ENCODE measurements at places on chromosomes 7 and 10.

DNA sequence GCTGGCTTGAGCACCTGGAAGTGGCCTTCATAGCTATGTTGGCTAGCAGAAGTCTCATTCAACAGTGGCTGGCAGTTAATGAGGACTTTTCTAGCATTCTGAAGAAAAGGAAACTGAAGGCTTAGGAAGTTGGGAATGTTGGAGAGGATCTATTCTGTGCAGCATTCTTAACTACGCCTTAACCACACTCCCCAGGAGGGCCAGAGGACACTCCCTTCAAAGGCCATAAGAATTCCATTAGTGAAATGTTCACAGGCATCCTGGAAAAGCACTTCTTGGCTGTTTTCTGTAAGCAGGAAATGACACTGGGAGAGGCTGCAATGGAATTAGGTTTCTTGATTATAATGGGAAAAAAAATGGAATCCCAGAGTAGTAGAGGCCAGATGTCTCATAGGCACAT is 188.9 kb downstream of the ARHGAP12 start:
- DNase-seq = no peak

DNA sequence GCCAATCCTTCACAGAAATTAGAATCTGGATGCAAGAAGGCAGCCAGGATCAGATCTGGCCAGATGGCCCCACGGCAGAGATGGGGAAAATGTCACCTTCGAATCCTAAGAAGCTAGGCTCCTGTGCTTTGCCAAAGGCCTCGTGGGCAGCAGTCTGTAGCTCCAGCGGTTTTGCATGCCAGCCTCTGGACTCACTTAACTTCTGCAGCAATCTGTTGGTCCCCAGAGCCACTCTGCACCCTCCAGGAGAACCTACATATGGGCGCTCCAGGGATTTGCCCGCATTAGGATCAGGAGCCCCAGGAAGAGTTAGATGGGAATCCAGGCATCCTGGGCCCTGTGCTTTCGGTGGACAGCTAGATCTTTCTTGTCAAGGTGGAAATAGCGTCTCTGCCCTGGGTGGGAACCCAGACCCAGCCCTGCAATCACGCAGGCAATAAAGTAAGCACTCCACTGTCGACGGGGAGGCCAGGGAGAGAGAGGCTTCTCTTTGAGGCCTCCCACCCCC is 10.1 kb upstream of the HOXA13 start:
- no peak for DNase-seq

DNA sequence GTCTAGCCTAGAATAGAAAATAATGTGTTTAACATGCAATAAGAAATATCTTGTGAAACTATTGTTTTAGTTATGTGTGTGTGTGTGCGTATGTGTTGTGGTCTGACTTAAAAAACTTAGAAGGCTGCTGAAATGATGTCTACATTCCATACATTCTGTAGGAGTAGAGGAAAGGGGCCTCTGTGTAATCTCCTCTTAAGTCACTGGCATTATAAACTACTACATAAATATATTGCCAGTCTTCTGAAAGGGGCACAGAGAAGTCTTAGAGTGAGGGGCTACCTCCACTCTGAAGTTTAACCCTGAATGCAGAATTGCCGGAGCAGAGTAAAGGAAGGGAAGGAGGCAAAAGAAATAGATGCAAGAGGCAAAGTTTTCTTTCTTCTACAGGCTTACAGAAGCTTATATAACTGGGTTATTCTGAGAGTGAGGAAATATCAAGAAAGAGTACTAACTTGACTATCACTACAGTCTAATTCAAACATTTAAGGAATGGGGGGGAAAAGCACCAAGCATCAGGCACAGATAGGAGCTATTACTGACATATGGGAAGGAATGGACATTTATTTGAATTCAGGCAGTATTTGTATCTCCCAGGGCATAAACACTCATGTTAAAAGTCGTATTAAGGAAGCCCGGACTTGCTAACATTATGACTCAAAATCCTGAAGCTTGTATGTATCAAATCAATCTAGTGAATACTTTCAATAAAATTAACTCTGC is 75.7 kb downstream of the DNAJC1 start:
- DNase-seq = no peak

GRCh38 chr10:62638062-62638477 is 166.4 kb upstream of the ADO start:
- DNase-seq = no peak

DNA sequence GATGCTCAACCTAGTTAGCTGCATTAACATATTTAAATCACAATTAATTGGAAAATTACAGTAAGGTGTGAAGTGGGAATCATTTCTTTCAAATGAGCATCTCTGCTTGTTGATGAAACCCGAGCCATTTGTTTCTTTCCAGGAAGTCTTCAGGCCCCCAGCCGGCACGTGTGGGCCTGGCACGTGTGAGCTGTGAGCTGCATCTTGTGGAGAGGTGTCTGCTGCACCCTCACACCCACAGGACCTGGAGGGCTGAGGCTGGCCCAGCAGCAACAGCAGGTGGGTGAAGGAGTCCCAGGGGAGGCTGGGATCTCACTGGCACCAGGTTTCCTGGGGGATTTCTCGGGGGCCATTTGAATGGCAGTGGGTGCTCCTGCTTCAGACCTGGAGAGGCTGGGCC is 372.5 kb upstream of the MKI67 start:
- DNase-seq = no peak

- no peak for DNase-seq
Observed at GRCh38 chr7:48421357-48421756, 250.1 kb downstream of the ABCA13 start.

DNA sequence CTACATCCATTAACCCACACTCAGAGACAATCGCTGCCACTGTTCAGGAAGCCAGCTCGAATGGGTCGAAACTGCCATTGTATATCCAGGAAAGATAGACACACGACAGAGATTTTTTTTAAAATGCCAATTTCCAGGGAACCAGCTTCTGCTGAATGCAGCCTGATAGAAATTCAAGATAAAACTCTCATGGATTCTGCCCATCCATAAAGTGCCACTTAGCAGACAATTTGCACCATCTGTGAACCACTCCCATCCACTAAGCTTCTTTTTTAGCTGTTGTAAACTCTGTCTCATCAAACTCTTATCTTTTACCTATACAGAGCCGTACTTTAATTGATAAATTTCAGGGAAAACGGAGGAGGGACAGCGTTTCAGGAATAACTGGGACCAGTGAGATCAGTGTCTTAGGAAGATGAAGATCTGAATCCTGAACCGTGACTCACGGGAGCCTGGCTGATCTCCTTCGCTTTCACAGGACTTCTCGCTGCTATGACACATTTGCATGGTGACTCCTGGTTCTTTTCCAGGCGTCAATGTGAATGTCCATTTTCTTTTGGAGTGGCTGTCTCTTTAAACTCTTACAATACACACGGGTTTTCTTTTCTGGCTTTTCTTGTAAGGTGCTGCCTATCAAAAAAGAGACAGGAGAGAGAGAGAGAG is 103.4 kb downstream of the FAM204A start:
- DNase-seq = no peak

Data from stimulated activated CD4-positive, alpha-beta T cell treated with anti-CD3 and anti-CD28 coated beads, Interleukin-15, amount 100 ng/mL, for 1 hour (primary cell).